ENCODE measurements at places on chromosomes 7 and 10.
A peak's percentile ranks its signal among the peaks of the same experiment; 100 is the strongest.

GRCh38 chr7:158165711-158166110 lies 421.9 kb downstream of the PTPRN2 start:
- no peak for DNase-seq

GRCh38 chr10:86411281-86411841 lies 44.8 kb upstream of the GRID1 start:
- no peak for DNase-seq

DNA sequence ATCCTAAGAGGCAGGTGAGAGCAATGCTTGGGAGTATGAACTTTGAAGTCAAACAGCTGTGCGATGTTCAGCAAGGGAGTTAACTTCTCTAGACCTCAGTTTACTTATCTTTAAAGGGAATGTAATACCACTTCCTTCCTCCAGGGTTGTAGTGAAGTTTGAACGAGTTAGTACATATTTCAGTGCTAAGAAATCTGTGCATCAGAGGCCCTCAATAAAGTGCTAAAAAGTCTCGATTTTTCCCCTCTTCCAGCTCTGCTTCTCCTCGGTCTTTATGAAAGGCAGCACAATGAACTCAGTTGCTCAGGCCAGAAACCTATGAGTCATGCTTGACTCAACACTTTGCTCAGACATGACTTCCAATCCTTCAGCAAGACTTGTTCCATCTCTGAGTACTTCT lies 418.9 kb downstream of the MDFIC start:
- no peak for DNase-seq

GRCh38 chr10:131280101-131280500 lies 31.4 kb downstream of the TCERG1L start:
- DNase-seq: no peak

DNA sequence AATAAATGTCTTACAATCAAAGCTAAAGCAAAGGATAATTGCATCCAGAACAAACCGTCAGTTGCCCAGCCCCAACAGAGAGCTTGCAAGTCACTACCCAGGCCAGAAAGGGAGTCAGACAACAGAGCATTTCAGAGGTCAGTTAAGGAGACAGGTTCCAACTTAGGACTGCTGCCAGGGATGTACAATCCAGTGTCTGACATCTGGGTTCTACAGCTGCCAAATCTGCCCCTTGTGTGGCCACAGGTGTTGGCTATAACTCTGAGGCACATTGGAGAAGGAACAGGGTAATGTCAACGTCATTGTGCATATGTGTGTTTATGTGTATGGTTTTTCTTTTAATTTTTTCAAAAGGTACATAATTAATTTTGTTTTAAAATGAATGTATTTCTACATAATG lies 85.2 kb upstream of the GLCCI1 start:
- no peak for DNase-seq

DNA sequence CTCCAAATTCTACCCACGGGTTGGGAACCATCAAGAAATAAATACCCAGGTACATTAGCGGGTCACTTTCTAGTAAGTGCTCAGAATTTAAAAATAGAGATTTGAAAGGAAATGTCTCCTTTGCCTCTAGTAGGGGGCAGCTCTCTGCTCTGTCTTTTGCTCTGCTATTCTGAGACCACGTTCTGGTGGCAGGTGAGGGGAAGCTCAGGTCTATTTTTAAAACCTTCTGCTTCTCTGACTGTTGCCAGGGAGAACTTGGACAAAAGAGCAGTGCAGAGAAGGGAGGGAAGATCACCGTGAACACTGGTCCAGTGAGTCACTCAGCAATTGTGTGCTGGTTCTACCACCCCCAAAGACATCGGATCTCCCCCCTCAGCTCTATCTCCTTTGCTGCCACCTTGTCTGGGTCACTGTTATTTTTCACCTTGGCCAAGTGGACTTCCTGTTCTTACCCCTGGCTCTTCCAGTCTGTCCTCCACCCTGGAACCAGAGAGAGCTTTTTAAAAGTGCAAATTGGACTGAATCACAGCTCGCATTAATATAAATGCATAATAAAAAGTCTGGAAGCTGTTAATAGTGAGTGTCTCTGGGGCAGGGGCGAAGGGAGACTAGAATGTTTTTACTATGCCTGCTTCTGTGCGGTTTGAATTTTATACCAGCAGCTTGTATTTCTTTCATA lies 72.4 kb upstream of the LOXL4 start:
- peak; percentile 97 for DNase-seq

GRCh38 chr10:97889461-97890265 lies 40.0 kb downstream of the GOLGA7B start:
- DNase-seq: no peak

GRCh38 chr10:112244197-112244596 lies 39.0 kb upstream of the TECTB start:
- DNase-seq: no peak

- no peak for DNase-seq
These were observed 125.3 kb downstream of the DYNC1I1 start for GRCh38 chr7:95897557-95898251.

DNA sequence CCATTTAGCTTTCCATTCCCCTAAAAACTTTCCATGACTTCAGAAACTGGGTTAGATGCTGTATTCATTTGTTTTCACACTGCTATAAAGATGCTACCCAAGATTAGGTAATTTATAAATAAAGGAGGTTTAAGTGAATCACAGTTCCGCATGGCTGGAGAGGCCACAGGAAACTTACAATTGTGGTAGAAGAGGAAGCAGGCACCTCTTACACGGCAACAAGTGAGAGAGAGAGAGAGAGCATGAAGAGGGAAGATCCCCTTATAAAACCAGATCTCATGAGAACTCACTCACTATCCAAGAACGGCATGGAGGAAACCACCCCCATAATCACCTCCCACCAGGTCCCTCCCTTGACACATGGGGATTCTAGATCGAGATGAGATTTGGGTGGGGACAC lies 336.8 kb downstream of the TFEC start:
- DNase-seq: no peak

DNA sequence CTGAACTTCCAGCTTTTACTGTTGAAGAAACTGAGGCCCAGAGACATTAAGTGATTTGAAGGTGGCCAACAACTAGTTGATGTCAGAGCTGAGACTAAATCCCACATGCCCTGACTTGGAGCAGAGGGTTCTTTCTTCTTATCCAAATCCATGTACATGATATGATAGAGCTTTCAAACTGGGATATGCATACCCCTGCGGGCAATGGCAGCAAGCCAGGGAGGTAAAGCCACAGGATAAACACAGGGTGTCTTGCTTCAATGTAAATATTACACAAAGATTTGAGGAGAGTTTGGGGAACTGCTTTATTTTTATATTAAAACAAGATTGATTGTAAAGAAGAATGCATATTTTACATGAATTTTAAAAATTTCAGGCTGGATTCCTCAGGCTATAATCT lies 2.3 kb upstream of the LRRC72 start:
- DNase-seq: no peak

- DNase-seq: no peak
These were observed 29.3 kb upstream of the YAE1 start for GRCh38 chr7:39536951-39537350.

DNA sequence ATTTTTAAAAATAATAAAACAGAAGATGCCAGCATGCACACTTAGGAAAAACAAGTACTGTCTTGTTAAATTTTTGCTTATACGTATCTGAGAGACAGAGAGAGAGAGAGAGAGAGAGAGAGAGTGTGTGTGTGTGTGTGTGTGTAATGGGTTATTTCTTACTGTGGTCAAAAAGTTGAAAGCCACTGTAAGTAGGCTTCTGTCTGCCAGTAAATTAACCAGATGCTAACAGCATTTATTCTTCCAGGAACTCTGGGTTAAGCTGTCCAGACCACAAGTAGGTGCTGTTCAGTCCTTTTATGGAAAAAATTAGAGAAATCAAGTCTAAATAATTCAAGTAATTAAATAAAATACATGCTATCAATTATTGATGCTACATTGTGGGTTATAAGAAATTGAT lies 39.7 kb downstream of the RNF32 start:
- no peak for DNase-seq

GRCh38 chr7:45598886-45599520 lies 24.8 kb downstream of the ADCY1 start:
- DNase-seq: no peak

DNA sequence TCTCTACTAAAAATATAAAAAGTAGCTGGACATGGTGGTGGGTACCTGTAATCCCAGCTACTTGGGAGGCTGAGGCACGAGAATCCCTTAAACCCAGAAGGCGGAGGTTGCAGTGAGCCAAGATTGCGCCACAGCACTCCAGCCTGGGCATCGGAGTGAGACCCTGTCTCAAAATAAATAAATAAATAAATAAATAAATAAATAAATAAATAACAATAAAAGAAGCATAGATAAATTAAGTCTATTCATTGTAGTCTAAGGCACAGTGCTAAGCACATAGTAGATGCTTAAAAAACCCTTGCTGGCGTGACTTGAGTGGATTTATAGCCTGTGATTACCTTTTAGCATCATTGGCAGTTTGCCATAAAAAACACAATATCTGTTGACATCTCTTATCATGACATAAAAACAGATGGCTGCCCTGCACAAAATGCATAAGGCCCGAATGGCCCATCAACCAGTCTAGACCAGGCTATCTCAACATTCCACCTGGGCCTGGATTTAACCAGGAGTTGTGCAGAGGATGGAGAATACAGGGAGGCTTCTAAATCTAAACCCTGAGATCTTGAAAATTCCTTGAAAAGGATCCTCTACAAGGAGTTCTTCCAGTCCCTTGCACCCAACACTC lies 94.9 kb downstream of the PRLHR start:
- no peak for DNase-seq

DNA sequence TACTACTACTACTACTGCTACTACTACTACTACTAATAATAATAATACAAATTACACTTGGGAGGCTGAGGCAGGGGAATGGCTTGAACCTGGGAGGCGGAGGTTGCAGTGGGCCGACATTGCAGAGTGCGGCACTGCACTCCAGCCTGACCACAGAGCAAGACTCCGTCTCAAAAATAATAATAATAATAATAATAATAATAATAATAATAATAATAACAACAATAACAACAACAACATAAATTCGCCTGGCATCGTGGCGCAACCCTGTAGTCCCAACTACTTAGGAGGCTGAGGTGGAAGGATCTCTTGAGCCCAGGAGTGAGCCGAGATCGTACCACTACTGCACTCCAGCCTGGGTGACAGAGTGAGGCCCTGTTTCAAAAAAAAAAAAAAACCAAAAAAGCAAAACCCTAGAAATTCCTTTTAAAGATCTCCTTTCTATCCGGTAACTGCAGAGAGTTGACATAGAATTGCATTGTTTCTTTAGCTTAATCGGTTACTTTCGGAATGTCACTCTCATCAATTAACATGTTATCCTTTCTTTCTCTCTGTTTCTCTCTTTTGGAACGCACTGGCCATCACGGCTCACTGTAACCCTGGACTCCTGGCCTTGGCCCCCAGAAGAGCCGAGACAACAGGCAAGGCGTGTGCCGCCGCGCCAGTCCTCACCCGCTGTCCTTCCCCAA lies 972 bp downstream of the PHYH start:
- DNase-seq: no peak
